Activated CD4-positive, alpha-beta T cell treated with anti-CD3 and anti-CD28 coated beads for 4 hours (primary cell): ENCODE measurements at places on chromosomes 5 and 9.

GRCh38 chr9:93680443-93681268, 104.3 kb downstream of the PHF2 start:
- DNase-seq = no peak

DNA sequence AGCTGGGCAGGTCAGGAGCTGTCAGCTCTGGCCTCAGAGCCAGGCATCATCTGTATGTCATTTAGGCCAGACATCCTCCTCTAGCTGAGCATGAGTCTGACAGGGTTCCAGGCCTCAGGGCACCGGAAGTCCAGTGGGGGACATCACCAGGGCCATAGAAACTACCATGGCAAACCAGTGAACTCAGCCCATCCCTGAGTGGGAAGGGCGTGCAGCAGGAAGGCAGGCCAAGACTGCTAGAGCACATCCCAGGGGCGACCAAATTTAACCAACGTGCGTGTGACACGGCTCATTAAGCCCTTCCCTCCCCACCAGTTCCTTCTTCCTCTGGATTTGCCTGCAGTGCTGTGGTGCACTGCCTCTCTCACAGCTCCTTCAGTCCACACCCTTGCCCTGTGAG, 75.9 kb downstream of the COL27A1 start:
- DNase-seq = no peak

DNA sequence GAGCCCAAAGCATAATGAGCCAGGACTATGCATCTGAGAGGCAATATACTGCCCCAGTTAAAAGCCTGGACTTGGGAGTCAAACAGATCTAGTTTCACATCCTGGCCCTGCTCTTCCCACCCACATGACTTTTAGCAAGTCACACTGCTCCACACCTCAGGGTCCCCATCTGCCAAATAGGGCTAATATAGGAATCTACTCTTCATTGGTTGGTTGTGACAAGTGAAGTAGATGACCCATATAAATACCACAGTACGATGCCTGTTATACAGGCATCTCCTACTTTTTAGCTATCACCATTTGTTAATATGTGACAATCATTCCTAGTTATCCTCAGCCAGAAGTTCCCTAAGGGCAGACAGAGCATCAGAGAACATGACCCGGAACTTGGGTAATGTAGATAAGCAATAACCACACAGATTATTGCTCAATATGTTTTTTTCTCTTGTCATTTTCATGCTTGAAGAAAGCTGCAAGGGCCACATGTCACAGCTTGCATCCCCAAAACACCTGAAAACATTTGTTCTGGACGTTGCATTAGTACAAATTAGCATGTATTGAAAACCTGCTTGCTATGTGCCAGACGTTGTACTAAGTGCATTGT, 20.4 kb downstream of the ADAM19 start:
- no peak for DNase-seq

GRCh38 chr5:158881091-158881880, 218.4 kb downstream of the EBF1 start:
- no peak for DNase-seq

GRCh38 chr5:128586848-128587247, 48.8 kb upstream of the FBN2 start:
- DNase-seq = no peak

GRCh38 chr5:80756292-80756691, 101.5 kb upstream of the DHFR start:
- DNase-seq = no peak

DNA sequence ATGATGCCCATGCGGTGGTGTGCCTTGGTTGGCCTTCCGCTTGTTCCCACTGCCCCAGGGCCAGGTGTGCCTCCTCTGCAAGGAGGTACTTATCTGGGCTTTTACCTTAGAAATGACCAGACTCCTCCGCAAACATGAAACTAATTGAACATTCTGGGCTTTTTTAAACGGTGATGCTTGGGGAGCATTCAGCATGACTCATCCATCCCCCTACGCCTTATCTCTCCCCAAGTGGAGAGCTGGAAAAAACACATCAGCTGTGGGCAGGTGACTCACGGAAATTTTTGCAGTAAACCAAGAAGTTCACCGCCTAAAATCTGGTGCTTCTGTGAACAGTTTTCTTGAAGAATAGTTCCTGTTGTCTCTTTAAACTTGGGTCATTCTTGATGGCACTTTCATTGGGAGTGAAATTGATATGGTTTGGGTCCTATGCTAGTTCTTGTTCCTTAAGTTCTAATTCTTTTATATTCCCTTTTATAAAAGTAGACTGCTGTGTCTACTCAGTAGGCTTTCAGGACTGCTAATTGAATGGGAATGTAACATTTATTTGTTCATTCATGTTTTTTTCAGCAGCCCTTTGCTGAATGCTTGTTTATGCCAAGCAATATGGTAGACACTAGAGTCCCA, 39.6 kb downstream of the SFXN1 start:
- peak; percentile 87 for DNase-seq
